ENCODE measurements at places on chromosomes 7 and 10.

DNA sequence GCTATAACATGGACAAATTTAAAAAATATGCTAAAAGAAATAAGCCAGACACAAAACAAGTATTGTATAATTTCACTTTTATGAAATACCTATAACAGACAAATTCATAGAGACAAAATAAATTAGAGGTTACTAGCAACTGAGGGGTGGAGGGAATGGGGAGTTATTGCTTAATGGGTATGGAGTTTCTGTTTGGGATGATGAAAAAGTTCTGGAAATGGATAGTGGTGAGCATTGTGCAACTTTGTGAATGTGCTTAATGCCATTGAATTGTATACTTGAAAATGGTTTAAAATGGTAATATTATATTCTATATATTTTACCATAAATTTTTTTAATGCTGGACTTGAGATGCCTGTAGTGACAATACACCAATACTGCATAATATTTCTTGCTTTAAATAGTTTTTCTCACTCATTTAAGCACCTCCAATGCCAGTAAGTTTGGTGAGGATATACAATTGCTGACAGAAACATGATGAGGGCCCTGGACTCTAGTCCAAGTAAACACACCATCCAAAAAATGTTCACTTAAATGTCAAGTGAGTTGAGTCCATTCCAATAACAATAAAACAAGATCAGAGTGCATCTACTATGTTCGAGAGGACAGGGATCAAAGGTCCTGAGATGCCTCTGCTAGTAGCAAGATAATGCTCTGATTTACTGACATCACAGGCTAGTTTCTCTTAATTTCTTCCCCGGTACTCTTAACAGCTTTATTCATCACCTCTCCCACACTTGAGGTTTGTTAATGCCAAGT, 71.9 kb downstream of the NT5C2 start:
- no peak for DNase-seq

- no peak for DNase-seq
Measured at GRCh38 chr7:148447221-148447849, 143.2 kb upstream of the C7orf33 start.

- no peak for DNase-seq
Measured at GRCh38 chr10:100895896-100896295, 16.9 kb upstream of the SLF2 start.

DNA sequence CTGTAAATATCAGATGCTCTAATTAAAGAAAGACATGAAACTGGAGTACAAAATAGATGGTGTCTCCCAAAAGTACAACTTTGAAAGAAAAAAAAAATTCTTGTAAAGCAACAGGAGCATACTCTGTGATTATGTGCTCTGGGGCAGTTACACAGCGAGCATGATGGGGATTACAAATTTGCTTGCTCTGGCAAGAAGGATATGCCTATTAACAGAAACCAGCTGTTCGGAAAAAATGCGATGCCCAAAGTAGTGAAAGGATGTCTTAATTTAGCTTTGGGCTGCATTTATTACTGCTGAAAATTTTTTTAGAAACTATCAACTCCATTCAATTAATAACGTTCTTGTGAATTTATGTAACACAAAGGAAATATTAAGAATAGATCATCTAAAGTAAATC, 256.9 kb upstream of the TPK1 start:
- DNase-seq: peak; percentile 13

GRCh38 chr10:132586739-132587138, 49.2 kb downstream of the INPP5A start:
- no peak for DNase-seq

Data from NCI-H2171 treated with DMSO at 0.1 percent for 48 hours (cell line).